ENCODE measurements at places on chromosomes 1 and 21. TPM values are rescaled to one million over a fixed set of nuclear protein-coding genes. Genes with fewer than 3 reads are reported as not detected.

SMPDL3B gene
- 0.67 TPM for polyA plus RNA-seq

C1QA gene
- polyA plus RNA-seq = not detected

ERICH3 gene
- polyA plus RNA-seq = not detected

ACTL8 gene
- not detected for polyA plus RNA-seq

STIL gene
- polyA plus RNA-seq = 4.9 TPM

OR6N1 gene
- not detected for polyA plus RNA-seq

PRCC gene
- polyA plus RNA-seq = 51.8 TPM

TEX35 gene
- polyA plus RNA-seq = not detected

SLAMF7 gene
- polyA plus RNA-seq = not detected

RGS13 gene
- not detected for polyA plus RNA-seq

RIPPLY3 gene
- polyA plus RNA-seq = 0.03 TPM

CYYR1 gene
- not detected for polyA plus RNA-seq

AMPD2 gene
- 59.1 TPM for polyA plus RNA-seq

PEAR1 gene
- 1.7 TPM for polyA plus RNA-seq

S100A9 gene
- polyA plus RNA-seq = not detected

SHISA4 gene
- 42.1 TPM for polyA plus RNA-seq

PPM1J gene
- 6.7 TPM for polyA plus RNA-seq

CYP4Z1 gene
- polyA plus RNA-seq = not detected

All from SK-N-SH (cell line).